Right forelimb (tissue), 1 donor: ENCODE measurements at places on chromosomes 6 and 20.

GRCh38 chr6:50657513-50657912, 55.8 kb upstream of the TFAP2D start:
- no peak for DNase-seq

- DNase-seq = no peak
Measured at GRCh38 chr20:49544535-49544934, 23.4 kb downstream of the PTGIS start.

- DNase-seq = no peak
Measured at GRCh38 chr6:80170433-80170832, 64.0 kb downstream of the BCKDHB start.

GRCh38 chr20:325889-326644, 715 bp downstream of the SOX12 start:
- peak; percentile 86 for DNase-seq
